ENCODE measurements at places on chromosomes 2 and 18.

DNA sequence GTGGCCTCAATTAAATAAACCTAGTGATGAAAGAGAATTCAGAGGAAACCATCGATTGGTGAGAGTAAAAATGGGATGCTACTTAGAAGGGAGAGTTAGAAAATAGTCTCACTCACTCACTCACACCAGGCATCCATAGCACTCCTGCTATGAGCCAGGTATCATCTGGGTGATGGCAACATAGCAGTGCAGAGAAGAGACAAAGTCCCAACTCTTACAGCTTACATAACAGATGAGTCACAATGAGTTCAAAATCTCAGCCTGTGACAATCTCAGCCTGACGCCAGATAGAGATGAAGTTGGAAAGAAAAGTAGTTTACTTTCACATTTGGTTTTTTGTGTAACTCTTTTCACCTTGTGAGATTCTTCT lies 55.4 kb upstream of the THOC1 start:
- DNase-seq: no peak

DNA sequence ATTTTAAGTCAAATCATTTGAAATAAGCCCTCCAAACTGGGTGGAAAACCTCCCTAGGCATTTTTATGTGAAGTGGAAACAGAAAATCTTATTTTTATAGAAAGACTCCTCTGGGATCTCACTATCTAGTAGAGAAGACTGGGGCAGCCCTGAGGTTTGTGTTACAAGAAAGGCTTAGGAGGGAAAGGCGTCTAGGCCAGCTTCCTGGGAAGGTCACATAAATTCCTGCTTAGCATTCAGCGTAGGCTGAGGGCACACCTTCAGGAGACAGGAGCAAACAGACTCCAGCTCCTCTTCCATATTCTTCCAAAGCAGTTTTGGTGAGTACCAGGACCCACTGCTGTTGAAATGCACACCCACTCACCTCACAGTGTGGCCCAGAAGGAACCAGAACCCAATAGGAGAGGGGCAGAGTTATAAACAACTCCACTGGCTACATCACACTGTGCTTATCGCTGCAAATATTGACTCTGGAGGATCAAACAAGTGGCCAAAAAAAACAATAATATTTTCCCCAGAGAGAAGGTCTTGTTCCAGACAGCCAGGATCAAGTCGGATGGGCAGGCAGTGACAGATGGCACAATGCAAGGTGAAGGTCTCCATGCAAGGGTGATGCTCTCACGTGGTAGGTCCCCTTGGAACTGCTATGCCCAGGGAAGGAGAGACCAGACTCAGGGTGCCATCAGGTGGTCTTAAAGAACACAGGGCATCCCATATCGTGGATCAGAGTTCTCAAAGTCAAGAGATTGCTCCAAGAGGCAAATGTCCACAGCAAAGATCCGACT lies 17.7 kb upstream of the IGFBP2 start:
- DNase-seq: no peak

GRCh38 chr2:1659951-1660565 lies 84.3 kb downstream of the PXDN start:
- DNase-seq: no peak

DNA sequence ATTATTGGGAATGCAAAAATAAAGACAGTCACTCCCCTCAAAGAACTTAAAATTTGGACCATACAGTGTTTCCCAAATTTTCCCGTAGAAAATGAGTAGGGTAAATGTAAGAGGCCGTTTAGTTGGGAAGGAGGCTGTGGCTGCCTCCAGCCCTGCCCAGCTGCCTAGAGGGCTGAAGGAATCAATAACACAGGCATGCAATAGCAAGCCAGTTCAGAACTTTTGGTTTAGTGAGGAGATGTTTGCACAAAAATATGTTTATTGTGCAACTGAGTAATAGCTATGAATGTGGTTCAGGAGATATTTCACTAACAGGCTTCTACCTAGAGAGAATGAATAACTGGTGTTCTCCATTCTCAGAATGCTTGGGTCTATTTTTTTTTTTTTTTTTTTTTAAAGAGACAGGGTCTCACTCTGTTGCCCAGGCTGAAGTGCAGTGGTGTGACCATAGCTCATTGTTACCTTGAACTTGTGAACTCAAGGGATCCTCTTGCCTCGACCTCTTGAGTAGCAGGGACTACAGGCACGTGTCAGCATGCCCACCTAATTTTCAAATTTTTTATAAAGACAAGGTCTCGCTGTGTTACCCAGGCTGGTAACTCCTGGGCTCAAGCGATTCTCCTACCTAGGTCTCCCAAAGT lies 23.6 kb downstream of the UGP2 start:
- no peak for DNase-seq

- no peak for DNase-seq
Observed at GRCh38 chr2:98647636-98648035, 39.2 kb downstream of the UNC50 start.

- no peak for DNase-seq
Observed at GRCh38 chr2:45237850-45238542, 228.7 kb upstream of the SIX2 start.

DNA sequence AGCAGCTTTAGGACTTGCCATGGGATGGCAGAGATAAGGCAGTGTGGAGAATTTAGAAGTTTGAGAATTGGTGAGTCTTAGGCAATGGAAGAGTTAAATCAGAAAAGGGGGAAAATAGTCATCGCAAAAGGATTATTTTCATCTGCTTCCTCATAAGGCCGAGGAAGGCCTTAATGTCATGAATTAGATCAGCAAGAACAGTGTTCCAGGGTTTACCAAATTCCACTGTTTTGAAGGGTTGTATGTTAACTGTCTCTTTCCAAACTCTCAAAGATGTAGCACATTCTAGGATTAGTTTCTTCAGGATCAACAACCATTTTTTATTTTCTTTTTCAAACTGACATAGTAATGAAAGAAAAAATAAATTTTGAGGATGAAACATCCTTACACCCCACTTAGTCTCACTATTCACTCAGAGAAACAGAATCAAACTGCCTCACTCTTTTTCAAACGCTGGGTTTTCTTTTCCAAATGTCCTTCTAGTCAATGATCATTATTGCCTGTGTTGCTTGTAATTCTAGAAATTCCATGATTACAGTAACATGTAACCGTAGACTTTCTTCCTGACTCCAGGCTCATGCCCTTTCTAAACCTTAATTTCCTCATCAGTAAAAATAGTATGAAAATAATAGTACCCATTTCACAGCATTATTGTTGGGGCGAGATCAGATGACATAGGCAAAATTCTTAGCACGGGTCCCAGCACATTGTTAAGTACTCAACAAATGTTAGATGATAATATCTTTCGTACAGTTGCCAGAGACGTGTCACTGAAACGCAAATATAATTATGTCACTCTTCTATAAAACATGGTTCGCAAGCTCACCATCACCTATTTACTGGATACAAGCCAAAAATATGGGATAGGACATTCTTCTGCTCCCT lies 23.6 kb downstream of the ZEB2 start:
- no peak for DNase-seq

- no peak for DNase-seq
Observed at GRCh38 chr2:189543367-189543766, 37.2 kb downstream of the SLC40A1 start.

DNA sequence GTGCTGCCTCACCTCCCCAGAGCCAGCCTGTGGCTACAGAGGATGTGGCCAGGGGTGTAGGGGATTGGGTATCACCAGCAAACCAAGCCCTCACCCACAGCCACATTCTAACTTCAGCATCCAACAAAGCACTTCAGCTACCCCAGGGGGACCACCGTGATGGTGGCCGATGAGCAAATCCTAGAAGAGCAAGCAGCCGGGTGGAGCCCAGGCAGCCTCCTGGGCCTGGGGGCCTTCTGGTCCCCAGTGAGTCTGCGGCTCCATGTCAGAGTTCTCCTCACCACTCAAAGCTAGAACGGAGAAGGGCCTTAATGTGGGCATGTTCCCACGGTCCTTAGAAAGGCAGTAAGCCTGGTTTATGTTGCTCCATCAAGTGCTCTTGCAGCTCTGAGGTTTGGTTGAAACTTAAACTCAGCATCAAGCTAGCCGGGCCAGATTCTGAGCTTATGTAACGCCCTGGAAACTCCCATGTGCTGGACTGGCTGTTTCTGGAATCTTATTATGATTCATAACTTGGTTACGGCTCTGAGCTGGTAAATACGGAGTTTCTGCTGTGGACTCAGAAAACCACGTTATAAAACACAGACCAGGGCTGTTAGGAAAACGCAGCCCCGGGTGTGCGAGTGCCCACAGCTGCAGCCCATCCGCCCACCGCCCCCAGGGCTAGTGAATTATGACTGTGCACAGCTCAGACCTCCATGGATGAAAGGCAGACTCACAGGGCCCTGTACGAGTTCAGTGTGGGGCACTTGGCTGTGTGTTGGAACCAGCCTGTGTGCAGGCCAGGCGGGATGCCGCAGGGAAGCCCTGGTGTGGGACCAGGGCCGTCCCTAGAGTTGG lies 99.8 kb downstream of the SEPTIN10 start:
- no peak for DNase-seq

GRCh38 chr2:215447673-215448081 lies 11.8 kb upstream of the FN1 start:
- no peak for DNase-seq

DNA sequence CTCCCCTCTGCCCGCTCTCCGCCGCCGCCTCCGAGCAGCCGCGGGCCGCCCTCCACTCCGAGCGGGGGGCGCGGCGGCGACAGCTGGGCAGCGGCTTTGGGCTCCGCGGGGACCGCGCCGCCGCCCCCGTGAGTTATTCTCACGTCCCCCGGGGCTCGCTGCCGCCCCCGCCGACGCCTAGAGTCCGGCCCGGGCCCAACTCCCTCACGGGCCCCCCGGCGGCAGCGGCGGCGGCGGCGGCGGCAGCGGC lies 645 bp downstream of the MIB1 start:
- DNase-seq: no peak

GRCh38 chr2:190190507-190191162 lies 128.1 kb upstream of the MSTN start:
- no peak for DNase-seq

- no peak for DNase-seq
Observed at GRCh38 chr2:235024191-235024860, 72.5 kb downstream of the SH3BP4 start.

DNA sequence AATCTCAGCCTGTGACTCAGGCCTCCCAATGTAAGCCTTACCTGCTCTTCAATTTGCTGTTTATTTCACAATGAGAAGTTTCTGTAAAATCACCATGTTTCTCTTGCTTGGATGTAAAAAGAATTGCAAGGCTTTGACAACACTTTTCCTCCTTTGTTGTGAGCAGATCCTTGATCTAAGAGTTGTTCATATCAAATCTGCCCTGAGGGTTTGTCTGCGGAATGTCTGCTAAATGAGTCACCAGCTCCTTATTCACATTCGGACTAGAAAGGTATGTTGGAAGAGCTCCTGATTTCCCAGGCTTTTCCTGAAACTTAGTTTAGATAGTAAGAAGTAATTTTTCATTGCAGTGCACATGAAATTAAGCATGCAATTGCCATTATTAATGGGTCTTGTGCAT lies 268.2 kb upstream of the TCF4 start:
- DNase-seq: no peak

DNA sequence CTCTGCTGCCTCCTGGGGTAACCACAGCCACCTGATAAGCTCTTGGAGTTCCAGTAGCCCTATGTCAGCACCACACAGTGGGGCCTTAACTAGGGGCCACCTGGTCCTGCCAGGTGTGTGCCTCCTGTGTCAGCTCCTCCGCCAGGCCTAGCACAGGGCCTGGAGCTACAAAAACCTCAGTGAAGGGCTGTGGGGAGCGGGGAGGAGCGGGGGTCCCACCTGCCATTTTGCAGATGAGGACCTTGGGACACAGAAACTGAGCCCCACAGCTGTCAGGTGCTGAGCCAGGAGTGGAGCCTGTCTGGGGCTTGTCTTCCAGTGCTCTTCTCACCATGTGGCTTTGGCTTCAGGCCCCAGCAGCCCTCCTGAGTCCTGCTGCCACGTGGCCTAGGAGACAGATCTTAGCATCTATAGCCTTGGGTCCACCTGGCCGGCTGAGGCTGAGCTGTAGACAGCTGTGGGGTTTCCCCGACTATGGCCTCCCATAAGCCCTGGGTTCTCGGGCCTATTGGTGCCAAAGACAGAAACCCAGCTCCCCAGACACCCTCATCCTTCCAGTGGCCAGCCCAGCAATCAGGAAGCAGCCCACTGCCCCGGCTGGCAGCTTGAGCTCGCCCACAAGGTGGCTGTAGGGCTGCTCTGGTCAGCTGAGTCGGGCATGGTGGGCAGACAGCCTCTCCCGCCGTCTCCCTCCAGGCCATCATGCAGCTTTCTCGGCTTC lies 104.5 kb upstream of the MCFD2 start:
- DNase-seq: no peak

- no peak for DNase-seq
Observed at GRCh38 chr2:101516823-101517690, 42.1 kb upstream of the RFX8 start.

DNA sequence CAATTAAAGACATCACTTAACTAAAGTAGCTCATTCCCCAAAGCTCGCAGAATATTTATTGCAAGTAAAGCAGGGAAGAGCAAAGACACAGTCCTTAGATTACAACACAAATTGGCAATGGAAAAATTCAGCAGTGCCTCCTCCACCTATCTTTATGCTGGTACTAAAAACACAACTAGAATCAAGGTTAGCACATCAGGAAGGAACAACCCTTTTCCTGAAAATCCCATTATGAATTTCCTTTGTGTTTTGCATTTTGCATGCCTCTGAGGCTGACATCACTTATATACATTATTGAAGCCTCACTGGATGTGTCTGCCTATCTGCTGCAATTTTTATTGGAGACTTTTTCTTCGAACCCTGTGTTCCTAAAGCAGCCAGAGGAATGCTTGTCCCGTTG lies 193.8 kb upstream of the STK17B start:
- DNase-seq: no peak

GRCh38 chr2:226334981-226335720 lies 464.5 kb downstream of the IRS1 start:
- DNase-seq: no peak

- DNase-seq: no peak
Observed at GRCh38 chr2:124832521-124832920, 807.4 kb downstream of the CNTNAP5 start.

GRCh38 chr18:62017618-62018017 lies 124.8 kb upstream of the RNF152 start:
- no peak for DNase-seq

GRCh38 chr2:218026244-218026643 lies 23.4 kb upstream of the TNS1 start:
- no peak for DNase-seq

- no peak for DNase-seq
Observed at GRCh38 chr2:157267476-157267875, 10.0 kb downstream of the GALNT5 start.

- no peak for DNase-seq
Observed at GRCh38 chr18:78716022-78716421, 263.6 kb upstream of the SALL3 start.
